ENCODE measurements at places on chromosomes 4 and X. TPM values are rescaled to one million over a fixed set of nuclear protein-coding genes. Genes with fewer than 3 reads are reported as not detected.

Gene TIGD4
- 1.8 TPM for total RNA-seq

Gene GPR34
- 8.0 TPM for total RNA-seq

Gene ARR3
- total RNA-seq = not detected

Gene C4orf54
- not detected for total RNA-seq

GRCh38 chr4:75040703-75041102 is 107.8 kb downstream of the PARM1 start:
- DNase-seq = no peak

Gene CWH43
- total RNA-seq = 5.3 TPM

Gene PAPSS1
- 35.3 TPM for total RNA-seq

DNA sequence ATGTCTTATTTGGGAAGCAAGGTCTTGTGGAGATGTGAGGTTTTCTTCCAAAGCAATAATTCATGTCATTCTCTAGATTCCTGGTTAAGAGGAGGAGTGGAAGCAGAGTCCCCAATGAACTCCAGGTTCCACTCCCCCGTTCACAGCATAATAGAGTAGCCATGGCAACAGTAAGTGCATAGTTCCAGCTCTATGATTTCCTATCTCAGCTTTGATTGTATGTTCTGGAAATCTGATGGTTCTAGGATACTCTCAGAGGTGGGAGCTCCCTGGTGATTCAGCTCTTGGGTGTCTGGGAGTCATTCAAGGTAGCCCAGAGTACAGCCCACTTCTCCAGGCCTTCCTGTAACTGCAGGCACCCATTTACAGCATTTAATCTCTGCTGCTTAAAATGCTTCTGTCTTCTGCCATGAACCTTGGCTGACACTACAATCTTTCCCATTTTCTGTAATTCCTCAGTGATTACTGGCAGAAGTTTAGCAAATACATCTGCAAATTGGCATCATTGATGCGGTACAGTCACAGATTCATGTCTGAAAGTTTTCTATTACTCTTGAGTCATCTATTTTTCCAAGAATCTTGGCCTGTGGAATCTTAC is 242.0 kb downstream of the MAPK10 start:
- DNase-seq = no peak

GRCh38 chrX:144259054-144259453 is 375.2 kb downstream of the UBE2NL start:
- no peak for DNase-seq

DNA sequence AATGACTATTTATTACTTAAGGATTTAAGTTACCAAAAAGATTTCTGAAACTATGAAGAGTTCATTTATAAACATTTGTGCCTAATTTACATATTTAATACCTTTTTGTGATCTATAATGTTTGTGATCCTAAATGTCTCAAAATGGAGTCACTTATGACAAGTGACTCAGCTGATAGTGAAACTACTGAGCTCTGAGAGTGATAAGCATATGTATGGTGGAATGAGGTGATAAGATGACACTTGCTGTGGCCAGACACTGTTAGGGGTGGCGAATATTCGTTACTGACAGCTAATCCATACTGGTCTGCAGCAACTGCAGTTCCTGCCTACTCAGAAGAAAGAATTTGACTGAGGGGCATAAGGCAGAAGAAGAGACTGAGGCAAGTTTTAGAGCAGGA is 5.5 kb upstream of the NXF3 start:
- DNase-seq = no peak
